ENCODE measurements at places on chromosomes 12 and 14. TPM values are rescaled to one million over a fixed set of nuclear protein-coding genes. Genes with fewer than 3 reads are reported as not detected.

Gene PRB2
- not detected for total RNA-seq

GRCh38 chr12:109709401-109709991, 4.1 kb upstream of the FAM222A start:
- H3K36me3 ChIP-seq: no peaks in the 10 kb centered on the region
- peaks cover 5% of the 10 kb centered on the region for H3K27me3 ChIP-seq
- no peak overlapping the region for H3K4me3 ChIP-seq
- no peak overlapping the region for H3K27ac ChIP-seq
- no peak for DNase-seq

- H3K27ac ChIP-seq: peak overlapping the region; percentile 89
- H3K36me3 ChIP-seq: no peaks in the 10 kb centered on the region
- no peak overlapping the region for H3K4me3 ChIP-seq
Observed at GRCh38 chr12:111409780-111410430, 4.2 kb downstream of the SH2B3 start.

DNA sequence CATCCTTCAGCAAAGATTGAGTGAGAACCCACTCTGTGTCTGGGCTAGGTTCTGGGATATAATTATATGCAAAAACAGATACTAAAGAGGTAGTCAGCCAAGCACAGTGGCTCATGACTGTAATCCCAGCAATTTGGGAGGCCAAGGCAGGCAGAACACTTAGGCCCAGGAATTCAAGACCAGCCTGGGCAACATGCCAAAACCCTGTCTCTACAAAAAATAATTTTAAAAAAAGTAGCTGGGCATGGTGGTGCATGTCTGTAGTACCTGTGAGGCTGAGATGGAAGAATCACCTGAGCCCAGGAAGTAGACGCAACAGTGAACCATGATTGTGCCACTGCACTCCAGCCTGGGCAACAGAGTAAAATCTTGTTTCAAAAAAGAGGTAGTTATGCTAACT, 237.5 kb upstream of the HMGA2 start:
- H3K36me3 ChIP-seq: no peaks in the 10 kb centered on the region
- no peak for DNase-seq
- no peak overlapping the region for H3K4me3 ChIP-seq
- H3K27me3 ChIP-seq: no peaks in the 10 kb centered on the region

GRCh38 chr12:106130474-106131113, 8.2 kb downstream of the NUAK1 start:
- no peaks in the 10 kb centered on the region for H3K27me3 ChIP-seq
- peaks cover 6% of the 10 kb centered on the region for H3K4me1 ChIP-seq
- H3K4me3 ChIP-seq: no peak overlapping the region
- no peak for DNase-seq
- no peaks in the 10 kb centered on the region for H3K36me3 ChIP-seq
- H3K27ac ChIP-seq: peak overlapping the region; percentile 83

DNA sequence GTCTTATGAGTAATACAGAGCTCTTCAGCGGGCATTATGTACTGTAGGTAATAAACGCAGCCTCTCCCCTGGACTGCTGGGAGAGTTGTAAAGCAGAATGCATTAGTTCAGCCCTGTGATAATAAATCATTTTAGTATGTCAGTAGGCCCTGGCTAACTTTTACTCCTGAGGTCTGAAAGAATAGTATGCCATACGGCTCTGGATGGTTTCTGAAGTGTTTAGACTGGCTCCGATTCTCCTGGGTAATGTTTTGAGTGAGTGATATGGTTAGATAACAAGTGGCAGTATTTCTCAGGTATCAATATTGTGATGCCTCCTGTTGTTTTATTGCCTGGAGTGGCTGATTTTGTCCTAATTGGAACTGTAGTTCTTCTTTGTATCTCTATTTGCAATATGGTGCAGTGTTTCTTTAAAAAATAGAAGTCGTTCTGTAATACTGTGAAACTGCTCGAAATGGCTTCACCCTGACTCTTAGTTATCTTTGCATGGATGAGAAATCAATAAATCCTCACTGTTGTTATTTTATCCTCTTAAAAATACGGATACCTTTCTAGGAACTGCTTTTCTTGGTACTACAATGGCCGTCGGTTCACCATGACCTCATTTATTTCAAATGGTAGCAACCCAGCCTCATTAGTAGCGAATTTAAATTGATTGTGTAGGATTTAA, 100.2 kb downstream of the PDZRN4 start:
- no peak overlapping the region for H3K4me3 ChIP-seq
- no peak overlapping the region for H3K27ac ChIP-seq
- H3K4me1 ChIP-seq: no peaks in the 10 kb centered on the region
- H3K36me3 ChIP-seq: no peaks in the 10 kb centered on the region

- H3K4me3 ChIP-seq: no peak overlapping the region
- peaks cover 8% of the 10 kb centered on the region for H3K4me1 ChIP-seq
- H3K27me3 ChIP-seq: no peaks in the 10 kb centered on the region
- H3K27ac ChIP-seq: peak overlapping the region; percentile 92
Observed at GRCh38 chr12:14256555-14257169, 108.8 kb upstream of the ATF7IP start.

DNA sequence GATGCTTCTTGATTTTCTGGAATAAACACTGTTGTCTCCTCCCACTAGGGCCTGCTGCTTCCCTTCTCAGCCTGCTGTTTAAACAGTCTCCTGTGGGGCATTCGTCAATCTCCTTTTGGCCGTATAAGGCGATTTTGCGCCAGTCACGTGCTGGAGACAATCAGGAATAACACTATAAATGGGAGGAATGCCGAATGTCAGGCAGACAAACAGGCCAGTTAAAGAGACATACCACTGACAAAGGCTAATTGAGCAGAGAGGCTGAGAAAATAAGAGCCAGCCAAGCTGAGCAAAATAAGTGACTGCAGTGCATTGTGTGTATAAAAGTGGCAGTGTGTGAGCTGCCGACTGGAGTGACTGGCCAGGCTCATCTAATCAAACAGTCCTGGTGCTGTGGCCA, 23.3 kb downstream of the DMAC2L start:
- H3K27ac ChIP-seq: peak overlapping the region; percentile 76
- peak; percentile 82 for DNase-seq
- H3K27me3 ChIP-seq: no peaks in the 10 kb centered on the region

DNA sequence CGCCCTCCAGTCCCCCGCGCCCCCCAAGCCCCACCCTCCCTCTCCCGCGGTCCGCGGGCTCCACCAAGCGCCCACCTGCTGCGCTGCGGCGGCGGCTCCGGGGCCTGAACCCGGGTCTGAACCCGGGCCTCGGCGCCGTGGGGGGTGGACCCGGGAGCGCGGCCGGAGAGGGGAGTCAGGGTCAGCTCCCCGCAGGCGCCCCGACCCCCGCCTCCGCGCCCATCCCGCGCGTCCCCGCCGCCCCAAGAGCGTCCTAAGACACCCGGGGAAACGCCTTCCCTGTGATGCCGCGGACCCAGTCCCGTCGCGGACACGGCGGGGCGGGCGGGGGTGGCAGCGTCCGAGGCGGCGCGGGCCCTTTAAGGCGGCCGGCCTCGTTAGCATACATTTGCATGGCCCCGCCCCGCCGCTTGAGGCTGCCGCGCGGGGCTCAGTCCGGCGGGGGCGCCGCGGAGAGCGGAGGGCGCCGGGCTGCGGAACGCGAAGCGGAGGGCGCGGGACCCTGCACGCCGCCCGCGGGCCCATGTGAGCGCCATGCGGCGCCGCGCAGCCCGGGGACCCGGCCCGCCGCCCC, at the start of gene MMP17:
MMP17 (plus strand) TSS at position 433 of the 574 bp plus-strand sequence; CDS start at position 535, 102 bp downstream.
- H3K27ac ChIP-seq: peak within 1 kb of the TSS; percentile 76
- H3K36me3 ChIP-seq: no peaks in the 10 kb centered on the region
- peaks cover 3% of the 10 kb centered on the region for H3K27me3 ChIP-seq
- peak within 1 kb of the TSS; percentile 36 for H3K4me3 ChIP-seq
- no peaks in the 10 kb centered on the region for H3K4me1 ChIP-seq

DNA sequence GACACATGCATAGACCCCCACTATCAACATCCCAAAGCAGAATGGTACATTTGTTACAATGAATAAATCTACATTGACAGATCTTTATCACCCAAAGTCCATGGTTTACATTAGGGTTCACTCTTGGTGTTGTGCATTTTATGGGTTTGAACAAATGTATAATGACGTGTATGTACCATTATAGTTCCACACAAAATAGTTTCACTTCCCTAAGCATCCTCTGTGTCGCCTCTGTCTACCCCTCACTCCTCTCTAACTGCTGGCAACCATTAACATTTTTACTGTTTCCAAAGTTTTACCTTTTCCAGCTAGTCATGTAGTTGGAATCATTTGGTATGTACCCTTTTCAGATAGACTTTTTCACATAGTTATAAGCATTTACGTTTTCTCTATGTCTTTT, 69.5 kb upstream of the LMO3 start:
- no peaks in the 10 kb centered on the region for H3K27me3 ChIP-seq
- no peak overlapping the region for H3K27ac ChIP-seq
- H3K4me3 ChIP-seq: no peak overlapping the region
- H3K4me1 ChIP-seq: no peaks in the 10 kb centered on the region

- no peak for DNase-seq
- H3K4me3 ChIP-seq: no peak overlapping the region
- H3K27ac ChIP-seq: no peak overlapping the region
Observed at GRCh38 chr12:117742721-117743120, 226.1 kb downstream of the KSR2 start.

GRCh38 chr14:65210118-65210821, 108.0 kb upstream of the MAX start:
- DNase-seq: no peak
- H3K4me3 ChIP-seq: no peak overlapping the region
- no peaks in the 10 kb centered on the region for H3K27me3 ChIP-seq
- no peak overlapping the region for H3K27ac ChIP-seq
- H3K36me3 ChIP-seq: no peaks in the 10 kb centered on the region

DNA sequence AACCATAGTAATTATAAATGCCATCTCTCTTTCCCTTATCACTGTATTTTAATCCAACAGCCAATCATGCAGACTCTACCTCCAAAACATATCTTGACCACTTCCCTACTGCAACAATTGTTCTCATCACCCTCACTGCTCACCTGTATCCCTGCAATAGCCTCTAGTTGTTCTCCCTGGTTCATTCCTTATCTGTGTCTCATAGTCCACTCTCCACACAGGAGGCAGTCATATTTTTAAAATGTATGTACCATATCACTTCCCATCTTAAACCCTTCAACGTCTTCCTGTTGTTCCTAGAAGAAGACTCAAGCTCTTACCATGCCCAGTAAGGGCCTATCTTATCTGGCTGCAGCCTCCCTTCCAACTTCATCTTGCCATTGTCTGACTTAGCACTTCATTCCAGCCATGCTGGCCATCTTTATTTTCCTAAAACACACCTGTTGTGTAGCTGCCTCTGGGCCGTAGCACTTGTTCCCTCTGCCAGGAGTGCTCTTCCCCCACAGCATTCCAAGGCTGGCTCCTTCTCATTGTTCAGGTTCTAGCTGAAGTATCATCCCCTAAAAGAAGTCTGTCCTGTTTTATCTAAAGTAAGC, 27.8 kb upstream of the BHLHE41 start:
- DNase-seq: no peak
- no peak overlapping the region for H3K4me3 ChIP-seq
- H3K27me3 ChIP-seq: no peaks in the 10 kb centered on the region
- H3K27ac ChIP-seq: no peak overlapping the region
- H3K4me1 ChIP-seq: no peaks in the 10 kb centered on the region

GRCh38 chr12:40833818-40834217, 141.6 kb downstream of the CNTN1 start:
- H3K27ac ChIP-seq: no peak overlapping the region
- DNase-seq: no peak
- no peaks in the 10 kb centered on the region for H3K27me3 ChIP-seq
- no peaks in the 10 kb centered on the region for H3K36me3 ChIP-seq
- H3K4me3 ChIP-seq: no peak overlapping the region

GRCh38 chr14:70754991-70755390, 54.3 kb downstream of the MAP3K9 start:
- DNase-seq: no peak
- no peaks in the 10 kb centered on the region for H3K27me3 ChIP-seq
- no peak overlapping the region for H3K4me3 ChIP-seq
- H3K36me3 ChIP-seq: no peaks in the 10 kb centered on the region
- H3K4me1 ChIP-seq: no peaks in the 10 kb centered on the region

Gene INHBC
- not detected for total RNA-seq

Gene TSFM
- 19.8 TPM for total RNA-seq

DNA sequence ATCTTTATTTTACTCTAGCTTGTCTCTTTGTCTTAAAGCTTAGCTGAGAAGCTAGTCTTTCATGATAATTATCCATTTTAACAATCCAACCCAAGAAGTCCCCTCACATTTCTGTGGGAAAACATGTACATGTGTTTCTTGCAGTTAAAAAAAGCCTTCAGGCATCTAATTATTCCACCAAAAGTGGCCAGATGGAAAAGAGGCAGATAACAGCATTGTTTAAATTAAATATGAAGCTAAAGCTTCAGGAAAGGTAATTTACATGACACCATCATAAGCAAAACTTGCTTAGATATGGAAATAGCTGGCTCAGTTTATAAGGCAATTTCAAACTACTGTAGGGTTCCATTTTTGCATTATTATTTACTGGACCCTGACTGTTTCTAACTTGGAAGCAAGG, 175.4 kb downstream of the UNC79 start:
- H3K4me3 ChIP-seq: no peak overlapping the region
- no peak for DNase-seq
- H3K27me3 ChIP-seq: no peaks in the 10 kb centered on the region
- no peak overlapping the region for H3K27ac ChIP-seq
- no peaks in the 10 kb centered on the region for H3K36me3 ChIP-seq

Gene NPFF
- total RNA-seq: not detected

Gene SLC10A1
- total RNA-seq: not detected

GRCh38 chr14:68395604-68396003, 397.3 kb downstream of the ZFP36L1 start:
- no peaks in the 10 kb centered on the region for H3K36me3 ChIP-seq
- H3K27ac ChIP-seq: peak overlapping the region; percentile 84
- H3K4me1 ChIP-seq: peaks cover 18% of the 10 kb centered on the region
- peak; percentile 77 for DNase-seq
- H3K4me3 ChIP-seq: no peak overlapping the region
- H3K27me3 ChIP-seq: no peaks in the 10 kb centered on the region

DNA sequence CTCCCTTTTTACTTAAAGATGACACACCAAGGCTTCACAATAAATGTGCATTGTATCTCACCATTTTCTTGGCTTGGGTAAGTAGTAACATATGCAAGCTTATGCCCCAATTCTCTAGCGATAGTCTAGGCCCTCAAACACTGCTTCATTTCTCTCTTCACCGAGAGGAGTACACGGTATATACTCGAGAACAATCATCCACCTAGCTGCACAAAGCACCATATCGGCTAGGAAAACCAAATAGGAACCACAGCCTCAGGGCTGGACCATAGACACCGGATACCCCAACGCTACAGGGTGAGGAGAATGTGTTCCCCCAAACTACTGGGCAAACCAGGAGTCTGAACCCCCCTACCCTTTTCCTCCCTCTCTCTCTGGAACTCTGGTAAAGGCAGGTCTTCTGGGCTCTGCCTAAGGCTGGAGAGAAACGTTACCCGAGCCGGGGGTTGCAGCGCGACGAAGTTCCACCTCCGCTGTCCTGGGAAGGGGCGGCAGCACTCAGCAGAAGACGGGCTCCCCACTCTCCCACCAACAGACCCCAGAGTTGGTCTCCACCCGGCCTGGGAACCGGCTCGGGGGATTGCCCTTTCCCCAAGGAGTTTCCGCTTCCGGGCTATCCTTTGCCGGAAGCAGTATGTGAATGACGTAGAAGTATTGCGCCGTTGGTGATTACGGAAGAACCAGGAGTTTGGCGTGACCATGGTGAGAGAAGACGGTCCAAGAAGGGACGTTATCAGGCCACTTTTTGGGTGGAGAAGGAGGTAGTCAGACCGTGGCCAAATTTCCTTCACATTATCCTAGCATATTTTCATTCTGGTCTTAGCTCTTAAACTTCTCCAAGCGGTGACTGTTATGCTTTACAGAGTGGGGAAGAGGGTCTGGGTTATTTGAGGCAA, at the start of the genes AREL1 and FCF1:
AREL1 (minus strand) TSS at position 582 of the 896 bp plus-strand sequence. CDS start 27,465 bp downstream, outside the sequence.
FCF1 (plus strand) TSS at position 646 of the 896 bp plus-strand sequence; CDS start at position 700, 54 bp downstream.
- no peaks in the 10 kb centered on the region for H3K27me3 ChIP-seq
- no peaks in the 10 kb centered on the region for H3K36me3 ChIP-seq
- DNase-seq: peak; percentile 79
- H3K4me1 ChIP-seq: peaks cover 7% of the 10 kb centered on the region
- peak within 1 kb of the TSS; percentile 91 for H3K4me3 ChIP-seq
